ENCODE measurements at places on chromosomes 4 and X. TPM values are rescaled to one million over a fixed set of nuclear protein-coding genes. Genes with fewer than 3 reads are reported as not detected.

The DUSP21 gene
- total RNA-seq: not detected

The FAM241A gene
- total RNA-seq: 0.57 TPM

The OTC gene
- not detected for total RNA-seq

The RPS6KA6 gene
- 5.4 TPM for total RNA-seq

The AFM gene
- not detected for total RNA-seq

The MAGEA6 gene
- total RNA-seq: not detected

The ATP8A1 gene
- total RNA-seq: 0.08 TPM

The SEL1L3 gene
- total RNA-seq: 24.9 TPM

The GEMIN8 gene
- 11.4 TPM for total RNA-seq

The SPACA5 gene
- not detected for total RNA-seq

The TMEM271 gene
- total RNA-seq: not detected

The AFP gene
- total RNA-seq: 2.9 TPM

The TSC22D3 gene
- total RNA-seq: 17.1 TPM

The VCX gene
- total RNA-seq: not detected

The FGG gene
- not detected for total RNA-seq

The METAP1 gene
- 49.0 TPM for total RNA-seq

The IL2RG gene
- total RNA-seq: not detected

The CENPVL2 gene
- not detected for total RNA-seq
